ENCODE measurements at places on chromosomes 13 and 19.

DNA sequence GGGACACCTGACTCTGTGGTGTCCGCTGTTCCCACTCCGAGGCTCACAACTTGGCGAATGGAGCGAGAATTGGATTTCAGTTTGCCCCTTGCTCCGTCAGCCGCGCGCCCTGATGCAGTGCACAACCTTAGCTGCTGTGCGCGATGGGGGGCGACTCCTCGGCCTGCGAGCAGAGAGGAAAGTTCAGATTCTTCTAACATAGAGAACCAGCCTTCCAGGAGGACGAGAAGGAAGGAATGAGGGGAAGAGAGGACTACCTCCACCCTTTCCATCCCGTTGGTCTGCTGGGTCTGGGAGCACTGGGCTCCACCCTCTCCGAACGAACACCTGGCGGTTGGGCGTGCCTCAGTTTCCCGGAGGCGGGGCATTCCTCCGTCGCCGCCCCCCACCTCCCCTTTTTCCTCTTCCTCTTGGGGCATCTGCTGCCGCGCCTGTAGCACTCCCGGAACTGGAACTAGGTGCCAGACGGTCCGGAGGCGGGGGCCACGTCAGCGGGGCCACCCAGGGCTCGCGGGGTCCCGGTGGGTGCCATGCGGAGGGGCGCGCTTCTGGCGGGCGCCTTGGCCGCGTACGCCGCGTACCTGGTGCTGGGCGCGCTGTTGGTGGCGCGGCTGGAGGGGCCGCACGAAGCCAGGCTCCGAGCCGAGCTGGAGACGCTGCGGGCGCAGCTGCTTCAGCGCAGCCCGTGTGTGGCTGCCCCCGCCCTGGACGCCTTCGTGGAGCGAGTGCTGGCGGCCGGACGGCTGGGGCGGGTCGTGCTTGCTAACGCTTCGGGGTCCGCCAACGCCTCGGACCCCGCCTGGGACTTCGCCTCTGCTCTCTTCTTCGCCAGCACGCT is at the start of gene KCNK6:
TSS of gene KCNK6 (plus strand) at position 425 of the 838 bp plus-strand sequence. CDS start at position 531, 106 bp downstream.
- no peak for DNase-seq

DNA sequence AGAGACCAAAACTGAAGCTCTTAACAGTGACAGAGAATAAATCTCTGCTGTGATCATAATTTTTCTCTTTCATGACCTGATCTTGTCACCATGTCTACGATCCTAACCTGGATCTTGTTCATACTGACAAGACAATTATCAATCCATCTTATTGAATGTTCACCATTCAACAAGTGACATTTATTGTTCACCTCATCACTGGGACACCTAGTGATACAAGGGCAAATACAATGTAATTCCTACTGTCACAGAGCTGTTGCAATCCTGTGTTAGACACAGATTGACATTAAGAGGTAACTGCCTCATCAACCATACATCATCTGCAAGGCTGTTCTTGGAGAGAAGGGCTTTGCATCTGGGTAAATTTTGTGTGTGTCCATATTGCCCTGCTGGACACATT is 942.4 kb upstream of the PRR20A start:
- no peak for DNase-seq

GRCh38 chr19:45404557-45405434 is at the start of gene PPP1R13L:
Gene PPP1R13L (minus strand): TSS chr19:45405069. CDS start chr19:45398318, 6,751 bp downstream.
- DNase-seq: peak; percentile 83

GRCh38 chr13:50928659-50929462 is 19.3 kb downstream of the RNASEH2B start:
- no peak for DNase-seq

GRCh38 chr13:99227909-99228688 is 27.4 kb downstream of the UBAC2 start:
- DNase-seq: no peak

DNA sequence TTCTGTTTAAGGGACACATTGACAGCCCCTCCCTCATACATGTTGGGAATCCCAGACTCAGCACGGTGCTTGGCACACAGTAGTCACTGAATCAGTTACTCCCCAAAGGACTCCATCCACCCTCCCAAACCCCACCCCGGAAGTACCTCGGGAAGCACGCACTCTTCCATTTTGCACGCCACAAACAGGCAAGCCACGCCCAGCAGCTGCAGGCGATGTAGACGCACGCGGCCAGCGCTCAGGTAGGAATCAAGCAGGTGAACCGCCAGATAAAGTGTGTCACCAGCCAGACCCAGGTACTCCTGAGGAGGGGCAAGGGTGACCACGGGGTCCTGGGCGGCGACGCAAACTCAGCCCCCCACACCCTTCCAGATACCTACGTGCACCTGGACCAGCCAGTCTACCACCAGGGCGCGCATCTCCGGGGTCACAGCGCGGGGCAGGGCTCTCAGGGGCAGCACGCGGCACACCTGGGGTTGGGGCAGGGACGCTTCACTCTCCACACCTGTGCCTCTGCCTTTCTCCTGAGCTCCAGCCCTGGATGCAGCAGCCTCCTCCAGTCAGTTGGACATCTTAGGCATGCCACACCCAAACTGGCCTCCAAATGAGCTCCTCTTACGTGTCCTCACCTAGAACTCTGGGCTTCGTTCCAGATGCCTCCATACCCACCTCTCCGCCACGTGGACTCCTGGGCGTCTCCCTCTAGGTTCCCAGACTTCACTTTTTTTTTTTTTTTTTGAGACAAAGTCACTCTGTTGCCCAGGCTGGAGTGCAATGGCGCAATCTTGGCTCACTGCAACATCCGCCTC is 1.9 kb downstream of the CCNP start:
- no peak for DNase-seq

DNA sequence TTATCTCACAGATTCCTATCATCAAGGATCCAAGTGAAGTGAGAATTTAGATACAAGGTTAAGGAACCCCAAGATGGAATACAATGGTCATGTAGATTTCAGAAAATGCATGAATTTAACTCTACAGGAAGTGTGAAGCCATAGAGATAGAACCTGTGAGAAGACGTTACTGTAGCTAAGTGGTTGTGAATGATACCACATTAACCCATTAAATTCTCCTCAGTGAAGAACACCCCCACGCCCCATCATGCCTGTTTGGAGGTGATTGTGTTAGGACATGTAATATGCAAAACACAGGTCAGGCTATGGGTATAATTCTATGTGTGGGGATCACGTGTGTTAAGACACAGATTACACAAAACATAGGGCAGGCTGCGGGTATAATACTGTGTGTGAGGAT is 1166.7 kb downstream of the EFNB2 start:
- DNase-seq: no peak

Data from NCI-H510A (cell line).